H1 (cell line): ENCODE measurements at places on chromosomes 7 and 10. TPM values are rescaled to one million over a fixed set of nuclear protein-coding genes. Genes with fewer than 3 reads are reported as not detected.

DNA sequence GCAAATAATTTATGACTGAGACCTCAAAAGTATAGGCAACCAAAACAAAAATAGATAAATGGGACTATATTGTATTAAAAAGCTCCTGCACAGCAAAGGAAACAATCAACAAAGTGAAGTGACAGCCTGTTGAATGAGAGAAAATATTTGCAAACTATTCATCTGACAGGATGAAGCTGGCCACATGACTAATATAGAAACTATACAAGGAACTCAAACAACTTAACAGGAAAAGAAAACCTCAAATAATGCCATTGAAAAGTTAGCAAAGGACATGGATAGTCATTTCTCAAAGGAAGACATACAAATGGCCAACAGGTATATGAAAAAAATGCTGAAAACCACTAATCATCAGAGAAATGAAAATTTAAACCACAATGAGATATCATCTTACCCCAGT lies 245.1 kb downstream of the STK31 start:
- DNase-seq: no peak

DNA sequence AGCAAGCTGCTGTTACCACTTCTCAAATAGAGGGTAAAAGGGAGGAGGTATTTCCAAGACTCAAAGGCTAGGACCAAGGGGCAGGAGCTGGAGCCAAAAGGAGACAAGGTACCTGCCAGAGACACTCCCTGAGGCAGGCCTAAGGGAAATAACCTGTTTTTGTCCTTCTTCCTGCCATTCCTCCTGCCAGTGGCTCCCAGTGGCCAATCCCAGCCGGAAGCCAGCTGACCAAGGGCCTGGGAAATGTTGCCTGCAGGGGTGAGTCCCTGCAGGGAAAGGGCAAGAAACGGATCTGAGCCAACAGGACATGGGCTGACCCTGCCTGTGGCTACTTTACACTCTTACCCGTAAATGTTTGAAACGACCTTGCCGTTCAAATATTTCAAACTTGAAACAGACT lies 3.5 kb downstream of the CYTH3 start:
- no peak for DNase-seq

GRCh38 chr7:94247970-94248369 lies 146.7 kb upstream of the COL1A2 start:
- no peak for DNase-seq

- no peak for DNase-seq
Observed at GRCh38 chr10:21505711-21506278, 19.7 kb downstream of the SKIDA1 start.

DNA sequence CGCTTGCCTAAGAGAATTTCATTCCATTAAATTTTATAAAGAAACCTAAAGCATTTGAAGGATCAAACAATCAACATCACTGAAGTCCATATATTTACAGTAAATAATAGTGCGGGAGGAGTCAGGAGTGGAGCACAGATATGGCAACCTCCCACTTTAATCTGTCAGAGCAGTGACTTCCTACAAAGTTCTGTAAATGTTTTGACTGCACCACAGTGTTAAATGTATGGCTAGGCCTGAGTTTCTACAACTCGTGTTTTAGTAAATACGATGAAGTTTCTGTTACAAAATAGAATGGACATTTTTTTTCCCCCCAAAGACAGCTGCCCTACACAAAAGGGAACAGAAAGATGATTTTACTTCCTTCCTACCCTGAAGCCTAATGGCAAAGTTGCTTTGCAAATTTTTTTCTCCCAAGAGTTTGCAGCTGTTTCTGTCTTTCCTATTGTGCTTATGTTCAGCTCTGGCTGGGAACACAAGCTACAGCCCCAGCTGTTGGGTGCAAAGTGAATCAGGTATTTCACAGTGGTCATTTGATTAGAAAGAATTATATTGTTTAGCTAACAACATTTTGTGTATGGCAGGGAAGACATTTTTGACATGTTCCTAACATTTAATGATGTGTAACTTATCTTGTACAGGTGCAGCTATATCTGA lies 62.1 kb downstream of the MET start:
- no peak for DNase-seq

- no peak for DNase-seq
Observed at GRCh38 chr7:17474724-17475344, 176.4 kb downstream of the AHR start.

- DNase-seq: no peak
Observed at GRCh38 chr7:155201325-155202087, 96.2 kb upstream of the INSIG1 start.

GRCh38 chr10:100006243-100006886 lies 3.4 kb downstream of the DNMBP start:
- no peak for DNase-seq

- DNase-seq: no peak
Observed at GRCh38 chr7:139702313-139702731, 75.5 kb downstream of the HIPK2 start.

GRCh38 chr7:152435384-152436110 lies at the start of gene KMT2C:
Gene KMT2C, minus strand, starts transcription at chr7:152436003. Its CDS starts 217 bp downstream, at chr7:152435786.
- no peak for DNase-seq

GRCh38 chr10:58189269-58189668 lies 78.4 kb downstream of the IPMK start:
- DNase-seq: no peak

DNA sequence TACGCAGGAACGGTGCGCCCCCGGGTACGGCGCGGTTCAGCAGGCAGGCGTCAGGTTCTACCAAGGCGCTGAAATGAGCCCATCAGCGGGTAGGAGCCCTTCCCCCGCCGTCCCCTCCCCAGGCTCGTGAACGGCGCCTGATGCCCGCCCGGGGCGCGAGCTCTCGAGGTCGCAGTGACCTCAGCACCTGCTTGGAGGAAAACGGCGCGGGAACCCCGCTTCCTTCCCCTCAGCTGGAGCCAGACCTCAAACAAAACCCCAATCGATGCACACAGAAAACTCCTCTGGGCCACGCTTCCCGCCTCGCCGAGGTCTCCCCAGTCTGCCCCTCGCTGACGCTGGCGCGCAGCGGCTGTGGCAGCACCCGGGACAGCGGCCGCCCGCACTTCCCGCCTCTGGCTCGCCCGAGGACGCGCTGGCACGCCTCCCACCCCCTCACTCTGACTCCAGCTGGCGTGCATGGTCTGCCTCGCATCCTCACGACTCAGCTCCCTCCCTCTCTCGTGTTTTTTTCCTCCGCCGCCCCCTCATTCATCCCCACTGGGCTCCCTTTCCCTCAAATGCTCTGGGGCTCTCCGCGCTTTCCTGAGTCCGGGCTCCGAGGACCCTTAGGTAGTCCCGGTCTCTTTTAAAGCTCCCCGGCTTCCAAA lies 514 bp upstream of the GAD2 start:
- no peak for DNase-seq

DNA sequence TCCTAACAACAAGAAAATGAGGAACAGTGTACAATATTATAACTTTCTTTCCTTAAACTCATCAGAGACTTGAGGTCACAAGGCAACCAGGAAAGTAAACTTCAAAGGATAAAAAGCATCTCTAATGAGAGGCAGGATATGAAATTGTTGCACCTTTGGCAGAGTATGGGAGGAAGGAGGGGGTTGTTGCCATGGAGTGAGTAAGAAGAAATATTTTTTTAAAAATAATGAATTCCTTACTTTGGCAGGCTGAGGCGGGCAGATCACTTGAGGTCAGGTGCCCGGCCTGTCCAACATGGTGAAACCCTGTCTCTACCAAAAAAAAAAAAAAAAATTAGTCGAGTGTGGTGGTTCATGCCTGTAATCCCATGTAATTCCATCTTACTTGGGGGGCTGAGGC lies 21.1 kb upstream of the CHN2 start:
- DNase-seq: no peak

- no peak for DNase-seq
Observed at GRCh38 chr10:79463578-79464496, 18.4 kb upstream of the ZCCHC24 start.

GRCh38 chr7:13416071-13416470 lies 573.4 kb downstream of the ETV1 start:
- no peak for DNase-seq

DNA sequence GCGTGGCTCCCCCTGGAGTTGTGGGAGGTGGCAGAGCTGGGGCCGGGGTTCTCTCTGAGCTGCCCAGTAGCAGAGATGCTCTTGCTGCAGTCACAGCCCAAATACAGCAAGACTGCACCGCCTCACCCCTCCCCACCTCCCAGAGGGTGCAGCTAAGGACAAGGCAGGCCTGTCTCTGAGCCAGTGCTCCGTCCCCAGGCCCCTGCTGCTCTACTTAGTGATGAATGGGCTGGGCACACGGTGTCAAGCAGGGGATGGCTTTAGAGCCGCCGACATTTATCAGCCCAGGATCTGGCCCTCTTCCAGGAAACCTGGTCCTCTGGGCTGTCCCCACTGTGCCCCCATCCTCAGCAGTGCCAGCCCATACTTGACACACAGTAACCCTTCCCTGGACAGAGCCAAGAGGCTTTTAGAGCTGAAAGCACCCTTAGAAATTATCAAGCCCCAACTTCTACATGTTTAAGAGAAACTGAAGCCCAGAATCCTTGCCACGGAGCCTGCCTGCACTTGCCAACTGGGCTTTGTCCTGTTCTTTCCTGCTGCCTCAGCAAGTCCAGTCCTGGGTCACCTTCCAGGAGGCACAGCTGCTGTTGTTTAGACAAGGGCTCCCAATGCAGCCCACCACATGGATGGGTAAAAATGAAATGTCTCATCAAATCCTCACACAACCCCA lies 137.1 kb upstream of the UNC5B start:
- DNase-seq: no peak

- no peak for DNase-seq
Observed at GRCh38 chr7:156918635-156919034, 25.7 kb upstream of the LMBR1 start.

DNA sequence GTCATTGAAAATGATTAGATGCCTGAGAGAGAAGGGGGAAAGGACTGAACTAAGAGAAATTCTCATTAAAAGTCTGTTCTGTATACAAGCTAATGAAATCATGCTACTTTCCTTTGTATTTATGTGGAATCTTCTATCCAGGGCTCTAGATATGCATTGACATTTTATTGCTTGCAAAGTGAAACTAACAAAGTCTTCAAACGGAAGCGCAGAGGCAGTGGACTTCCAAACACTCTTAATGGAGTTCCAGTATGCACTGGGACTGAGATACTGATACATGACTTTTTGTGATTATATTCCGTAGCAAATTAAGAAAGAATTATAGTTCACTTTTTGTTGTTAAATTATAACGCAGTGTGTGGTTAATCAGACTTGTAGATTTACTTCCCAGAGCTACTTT lies 166.8 kb upstream of the TBX20 start:
- no peak for DNase-seq

RBM20 gene
- 0.05 and 0.22 TPM in 2 replicates for polyA plus RNA-seq

SCIN gene
- 0.47 and 0.49 TPM in 2 replicates for polyA plus RNA-seq

ADCY1 gene
- 7.9 and 11.8 TPM in 2 replicates for polyA plus RNA-seq

LBX1 gene
- polyA plus RNA-seq: not detected in 2 replicates

RNF148 gene
- 0.11 and 0.27 TPM in 2 replicates for polyA plus RNA-seq

HTRA1 gene
- 10.9 and 20.1 TPM in 2 replicates for polyA plus RNA-seq

IDI2 gene
- polyA plus RNA-seq: not detected in 2 replicates

LFNG gene
- polyA plus RNA-seq: 35.6 and 53.0 TPM in 2 replicates

EPHA1 gene
- 86.5 and 113 TPM in 2 replicates for polyA plus RNA-seq

TAS2R4 gene
- 0.86 and 0.88 TPM in 2 replicates for polyA plus RNA-seq

CD36 gene
- 0.13 and 0.33 TPM in 2 replicates for polyA plus RNA-seq

SPDYE6 gene
- polyA plus RNA-seq: not detected in 2 replicates

SYT15 gene
- 0.39 and 0.58 TPM in 2 replicates for polyA plus RNA-seq

NACAD gene
- polyA plus RNA-seq: 1.3 and 2.7 TPM in 2 replicates

ENTPD1 gene
- 1.1 and 2.5 TPM in 2 replicates for polyA plus RNA-seq
